ENCODE measurements at places on chromosomes 3 and 15. TPM values are rescaled to one million over a fixed set of nuclear protein-coding genes. Genes with fewer than 3 reads are reported as not detected.

CACNA2D3 gene
- total RNA-seq: 11.2 TPM

CEP70 gene
- total RNA-seq: 64.3 TPM

GOLGA8G gene
- total RNA-seq: not detected

ZNF774 gene
- 3.1 TPM for total RNA-seq

KCNAB1 gene
- 6.6 TPM for total RNA-seq

LRRC31 gene
- total RNA-seq: 0.76 TPM

ACTRT3 gene
- 2.9 TPM for total RNA-seq

CHRD gene
- 16.8 TPM for total RNA-seq

CMTM7 gene
- 38.2 TPM for total RNA-seq

IDH3A gene
- total RNA-seq: 97.2 TPM

RBP2 gene
- not detected for total RNA-seq

MESP1 gene
- total RNA-seq: 2.1 TPM

HRH1 gene
- total RNA-seq: 32.3 TPM

GATM gene
- 79.5 TPM for total RNA-seq

RASL12 gene
- 7.6 TPM for total RNA-seq

SETMAR gene
- total RNA-seq: 16.0 TPM

BAHD1 gene
- 28.4 TPM for total RNA-seq

ARPP21 gene
- total RNA-seq: 0.44 TPM

NECTIN3 gene
- total RNA-seq: 21.2 TPM

ACSBG1 gene
- 0.13 TPM for total RNA-seq

RLBP1 gene
- total RNA-seq: not detected

C3orf33 gene
- total RNA-seq: 6.0 TPM

DAZL gene
- not detected for total RNA-seq

GOLGA6L24 gene
- not detected for total RNA-seq

ADAMTSL3 gene
- total RNA-seq: 23.4 TPM

DNAJC19 gene
- 48.4 TPM for total RNA-seq

ATP10A gene
- 6.8 TPM for total RNA-seq

SLC22A14 gene
- total RNA-seq: 0.19 TPM

SLC22A13 gene
- 0.16 TPM for total RNA-seq

LMOD3 gene
- 0.09 TPM for total RNA-seq

C3orf80 gene
- 0.63 TPM for total RNA-seq

SPSB4 gene
- total RNA-seq: 0.57 TPM

CTDSPL gene
- total RNA-seq: 78.3 TPM

ATP13A5 gene
- not detected for total RNA-seq

ACTC1 gene
- total RNA-seq: 25.0 TPM

ROBO1 gene
- total RNA-seq: 22.1 TPM

CDHR4 gene
- total RNA-seq: 0.54 TPM

ILDR1 gene
- total RNA-seq: 17.7 TPM

SV2B gene
- total RNA-seq: 3.9 TPM

AMT gene
- 15.2 TPM for total RNA-seq

GOLGA8R gene
- 6.3 TPM for total RNA-seq

IL12A gene
- total RNA-seq: 0.22 TPM

AZI2 gene
- 59.0 TPM for total RNA-seq

SEMA3G gene
- total RNA-seq: 25.7 TPM

CCRL2 gene
- 2.8 TPM for total RNA-seq

ACTR8 gene
- total RNA-seq: 29.6 TPM

OR5K2 gene
- not detected for total RNA-seq

Data from kidney (tissue), 22 donors.